ENCODE measurements at places on chromosomes 6 and 20.

- H3K4me1 ChIP-seq = no peaks in the 10 kb centered on the region
- H3K27ac ChIP-seq = no peak overlapping the region
- no peaks in the 10 kb centered on the region for H3K36me3 ChIP-seq
- no peaks in the 10 kb centered on the region for H3K27me3 ChIP-seq
Measured at GRCh38 chr6:165571721-165572132, 91.3 kb downstream of the PDE10A start.

GRCh38 chr6:114739656-114740055 lies 396.8 kb upstream of the HS3ST5 start:
- DNase-seq = no peak
- H3K4me1 ChIP-seq = no peaks in the 10 kb centered on the region
- no peak overlapping the region for H3K4me3 ChIP-seq
- no peak overlapping the region for H3K27ac ChIP-seq
- H3K36me3 ChIP-seq = no peaks in the 10 kb centered on the region

DNA sequence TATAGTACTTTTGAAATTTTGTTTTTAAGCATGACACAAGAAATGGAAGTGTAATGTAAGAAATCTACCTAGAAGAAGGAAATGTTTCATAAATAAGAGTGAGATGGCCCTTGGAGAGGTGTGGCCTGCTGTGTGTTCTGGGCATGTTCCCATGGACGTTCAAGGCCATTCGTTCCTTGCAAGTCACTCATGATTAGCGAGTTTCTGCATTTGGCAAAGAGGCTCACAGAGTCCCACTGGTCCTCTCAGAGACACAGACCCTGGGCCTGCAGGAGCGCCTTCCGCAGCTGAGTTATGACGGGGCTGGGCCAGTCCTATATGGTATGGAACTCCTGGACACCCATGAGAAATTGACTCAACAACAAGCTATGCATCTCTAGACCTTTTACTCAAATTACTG lies 7.2 kb downstream of the THBS2 start:
- no peak overlapping the region for H3K4me3 ChIP-seq
- no peak for DNase-seq
- no peak overlapping the region for H3K27ac ChIP-seq
- no peaks in the 10 kb centered on the region for H3K36me3 ChIP-seq
- H3K27me3 ChIP-seq = peaks cover 16% of the 10 kb centered on the region

DNA sequence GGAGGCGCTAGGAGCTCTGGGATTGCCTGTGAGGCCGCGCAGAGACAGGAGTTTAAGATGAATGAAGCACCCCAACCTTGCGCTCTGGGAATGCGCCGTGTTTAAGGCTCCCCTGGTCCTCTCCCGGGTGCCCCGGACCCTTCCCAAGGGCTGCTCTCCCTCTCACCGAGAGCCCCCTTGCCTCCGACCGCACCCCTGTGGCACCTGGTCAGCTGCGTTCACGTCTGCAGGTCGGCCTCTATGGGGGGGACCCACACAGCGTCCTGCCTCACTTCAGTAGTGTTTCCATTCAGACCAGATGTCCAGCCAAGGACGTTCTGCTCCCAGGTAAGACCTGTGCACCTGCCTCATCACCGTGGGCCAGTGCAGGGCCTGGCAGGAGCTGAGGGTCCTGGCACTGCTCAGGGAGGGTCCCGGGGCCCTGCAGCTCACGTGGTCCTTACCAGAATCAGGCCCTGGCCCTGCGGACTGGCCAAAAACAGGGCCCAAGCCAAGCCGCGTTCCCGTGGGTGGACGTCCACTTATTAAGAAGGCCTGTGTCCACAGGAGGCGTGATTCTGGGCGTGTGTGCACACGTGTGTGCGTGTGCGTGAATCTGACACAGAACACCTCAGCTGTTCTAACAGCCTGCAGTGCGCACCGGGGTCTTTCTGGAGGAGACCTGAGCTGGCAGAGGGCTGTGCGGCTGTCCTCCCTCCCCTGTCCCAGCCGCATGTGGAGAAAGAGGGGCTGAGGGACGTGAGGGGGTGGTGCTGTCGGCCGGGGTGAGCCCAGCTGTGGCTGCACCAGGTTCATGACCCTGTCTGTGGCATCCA lies 79.9 kb upstream of the BHLHE23 start:
- H3K36me3 ChIP-seq = no peaks in the 10 kb centered on the region
- no peaks in the 10 kb centered on the region for H3K4me1 ChIP-seq
- no peak overlapping the region for H3K27ac ChIP-seq
- peaks cover 6% of the 10 kb centered on the region for H3K27me3 ChIP-seq

GRCh38 chr20:51597389-51598231 lies 55.1 kb upstream of the NFATC2 start:
- peak overlapping the region; percentile 6 for H3K27ac ChIP-seq
- H3K4me1 ChIP-seq = peaks cover 68% of the 10 kb centered on the region
- peak overlapping the region; percentile 23 for H3K4me3 ChIP-seq
- H3K27me3 ChIP-seq = peaks cover 16% of the 10 kb centered on the region
- H3K36me3 ChIP-seq = no peaks in the 10 kb centered on the region

DNA sequence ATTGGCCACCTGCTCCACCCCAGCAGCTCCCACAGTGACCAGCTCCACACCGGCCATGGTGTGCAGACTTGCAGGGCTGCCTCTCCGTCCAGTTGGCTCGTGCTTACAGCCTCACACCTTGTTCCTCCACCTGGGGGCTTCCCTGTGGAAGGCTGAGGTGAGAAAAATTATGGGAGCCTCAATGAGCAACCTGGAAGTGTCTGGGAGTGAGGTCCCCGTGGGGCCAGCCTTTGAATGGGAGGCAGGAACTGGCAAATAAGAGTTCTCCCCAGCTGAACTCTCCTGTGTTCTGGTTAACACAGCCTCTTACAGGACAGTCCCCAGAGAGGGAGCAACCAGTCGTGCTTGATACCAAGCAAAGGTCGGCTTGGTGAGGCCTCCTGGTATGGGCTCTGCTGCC lies 3.8 kb upstream of the PFDN4 start:
- no peak overlapping the region for H3K27ac ChIP-seq
- H3K4me3 ChIP-seq = no peak overlapping the region
- H3K36me3 ChIP-seq = no peaks in the 10 kb centered on the region
- peaks cover 20% of the 10 kb centered on the region for H3K4me1 ChIP-seq

DNA sequence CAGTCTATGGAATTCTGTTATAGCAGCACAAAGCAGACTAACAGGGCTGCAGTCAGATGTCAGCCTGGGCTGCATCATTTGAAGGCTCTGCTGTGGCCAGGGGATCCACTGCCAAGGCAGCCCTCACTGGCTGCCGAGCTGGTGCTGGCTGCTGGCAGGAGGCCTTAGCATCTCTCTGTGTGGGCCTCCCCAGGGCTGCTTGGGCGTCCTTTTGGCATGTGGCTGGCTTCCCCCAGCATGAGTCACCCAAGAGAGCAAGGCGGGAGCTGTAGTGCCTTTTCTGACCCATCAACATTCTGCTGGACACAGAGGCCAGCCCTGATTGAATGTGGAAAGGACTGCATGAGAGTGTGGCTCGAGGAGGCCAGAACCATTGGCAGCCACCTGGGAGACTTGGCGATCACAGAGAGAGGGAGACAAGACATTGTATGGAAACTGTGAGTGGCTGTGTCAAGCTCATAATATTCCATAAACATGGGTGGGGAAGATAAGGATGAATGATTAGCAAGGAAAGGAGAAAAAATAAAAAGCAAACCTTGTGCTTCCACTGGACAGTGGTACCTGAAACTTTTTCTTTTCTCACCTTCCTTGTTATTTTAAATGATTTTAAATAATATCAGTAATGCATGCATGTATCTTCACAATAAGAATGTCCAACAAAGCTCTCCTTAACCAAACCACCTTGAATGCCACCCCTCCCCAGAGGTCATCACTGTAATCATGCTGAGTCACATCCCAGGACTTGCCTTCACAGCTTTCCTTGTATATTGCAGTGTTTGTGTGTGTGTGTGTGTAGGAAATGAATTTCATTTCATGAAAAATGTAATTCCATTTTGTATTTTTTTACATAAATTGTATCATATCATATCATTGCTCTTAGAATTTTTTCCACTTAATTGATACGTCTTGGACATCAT lies 55.0 kb upstream of the VSX1 start:
- no peak overlapping the region for H3K27ac ChIP-seq
- H3K4me1 ChIP-seq = no peaks in the 10 kb centered on the region
- H3K4me3 ChIP-seq = no peak overlapping the region
- DNase-seq = no peak

GRCh38 chr20:60306105-60306504 lies 347.9 kb downstream of the CDH26 start:
- no peaks in the 10 kb centered on the region for H3K27me3 ChIP-seq
- H3K4me1 ChIP-seq = no peaks in the 10 kb centered on the region
- no peaks in the 10 kb centered on the region for H3K36me3 ChIP-seq
- no peak overlapping the region for H3K4me3 ChIP-seq

DNA sequence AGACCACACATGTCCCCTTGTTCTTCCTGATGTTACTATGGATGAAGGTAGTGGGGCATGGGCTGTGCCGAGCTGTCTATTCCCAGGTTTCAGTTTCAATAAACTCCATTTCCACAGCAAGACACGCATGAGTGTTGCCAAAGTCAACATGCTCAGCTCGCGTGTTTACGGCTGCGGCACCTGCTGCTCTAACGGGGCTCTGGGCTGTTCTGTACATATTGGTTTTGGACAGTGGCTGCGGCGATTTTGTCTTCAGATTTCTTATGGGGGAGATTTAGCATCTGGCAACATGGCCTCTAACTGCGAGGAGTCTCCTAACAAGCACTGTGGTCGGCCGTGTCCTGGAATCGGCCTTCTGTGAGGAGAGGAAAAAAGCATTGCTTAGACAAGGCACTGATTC lies 58.6 kb downstream of the TMEM242 start:
- H3K4me3 ChIP-seq = no peak overlapping the region
- no peaks in the 10 kb centered on the region for H3K27me3 ChIP-seq
- H3K27ac ChIP-seq = no peak overlapping the region
- DNase-seq = no peak
- no peaks in the 10 kb centered on the region for H3K4me1 ChIP-seq
- H3K36me3 ChIP-seq = no peaks in the 10 kb centered on the region

DNA sequence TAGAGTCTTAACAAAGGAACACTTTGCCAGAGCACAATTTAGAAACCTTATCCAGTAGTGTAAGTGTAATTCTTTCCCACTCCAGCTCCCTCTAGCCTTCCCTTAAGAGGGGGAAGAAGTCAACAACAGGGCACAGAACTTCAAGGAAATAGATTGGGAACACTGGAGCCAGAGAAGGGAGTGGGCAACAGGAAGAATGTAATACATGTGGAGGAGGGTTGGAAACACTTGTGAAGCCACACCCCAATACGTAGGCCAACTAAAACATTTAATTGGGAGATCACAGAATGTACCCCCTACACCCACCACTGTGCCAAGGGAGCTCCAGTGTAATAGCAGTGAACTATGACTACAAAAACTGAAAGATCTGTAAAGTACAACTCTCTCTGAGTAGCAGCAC lies 735.7 kb upstream of the HS3ST5 start:
- H3K27me3 ChIP-seq = no peaks in the 10 kb centered on the region
- no peaks in the 10 kb centered on the region for H3K36me3 ChIP-seq
- DNase-seq = no peak
- H3K4me3 ChIP-seq = no peak overlapping the region

DNA sequence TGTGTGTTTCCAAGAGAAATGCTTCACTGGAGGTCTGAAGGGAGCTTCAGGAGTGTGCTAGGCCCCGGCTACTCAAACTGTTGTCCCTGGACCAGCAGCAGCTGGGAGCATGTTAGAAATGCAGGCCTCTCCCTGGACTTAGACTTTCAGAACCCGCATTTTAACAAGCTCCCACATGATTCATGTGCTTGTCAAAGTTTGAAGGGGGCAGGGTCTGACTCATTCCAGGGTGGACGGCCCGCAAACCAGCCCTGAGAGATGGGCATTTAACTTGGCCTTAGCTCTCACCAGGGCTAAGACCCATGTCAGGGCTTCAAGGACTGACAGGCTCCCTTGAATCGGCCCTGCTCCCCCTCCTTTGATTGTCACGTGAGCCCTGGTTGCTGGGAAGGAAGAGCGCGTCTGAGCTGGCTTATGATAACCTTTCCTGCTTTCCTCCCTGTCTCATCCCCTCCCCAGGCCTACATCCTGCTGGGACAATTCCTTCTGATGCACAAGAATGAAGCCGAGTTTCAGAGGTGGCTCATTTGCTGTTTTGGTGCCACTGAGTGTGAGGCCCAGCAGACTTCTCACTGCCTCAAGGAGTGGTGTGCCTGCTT lies 35.5 kb downstream of the BANF2 start:
- no peak for DNase-seq
- H3K4me1 ChIP-seq = no peaks in the 10 kb centered on the region
- H3K27ac ChIP-seq = no peak overlapping the region
- no peak overlapping the region for H3K4me3 ChIP-seq
- H3K36me3 ChIP-seq = no peaks in the 10 kb centered on the region

DNA sequence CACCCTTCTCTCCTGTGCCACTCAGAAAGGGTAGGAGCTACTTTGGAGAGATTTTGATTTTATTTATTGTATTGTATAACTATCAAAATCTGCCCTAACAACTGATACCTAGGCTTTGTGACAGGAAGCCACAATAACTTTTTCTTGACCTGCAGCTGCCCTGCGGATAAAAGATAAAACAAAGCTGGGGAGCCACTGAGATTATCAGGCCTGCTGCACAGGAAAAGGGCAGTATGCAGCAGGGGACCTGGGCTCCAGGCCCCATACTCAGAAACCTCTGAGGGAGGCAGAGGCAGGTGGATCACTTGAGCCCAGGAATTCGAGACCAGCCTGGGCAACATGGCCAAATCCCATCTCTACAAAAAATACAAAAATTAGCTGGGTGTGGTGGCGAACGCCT lies 980 bp upstream of the SNX21 start:
- H3K27ac ChIP-seq = no peak overlapping the region
- no peak for DNase-seq
- H3K4me1 ChIP-seq = peaks cover 10% of the 10 kb centered on the region
- no peaks in the 10 kb centered on the region for H3K27me3 ChIP-seq
- H3K36me3 ChIP-seq = no peaks in the 10 kb centered on the region
- peak overlapping the region; percentile 29 for H3K4me3 ChIP-seq

DNA sequence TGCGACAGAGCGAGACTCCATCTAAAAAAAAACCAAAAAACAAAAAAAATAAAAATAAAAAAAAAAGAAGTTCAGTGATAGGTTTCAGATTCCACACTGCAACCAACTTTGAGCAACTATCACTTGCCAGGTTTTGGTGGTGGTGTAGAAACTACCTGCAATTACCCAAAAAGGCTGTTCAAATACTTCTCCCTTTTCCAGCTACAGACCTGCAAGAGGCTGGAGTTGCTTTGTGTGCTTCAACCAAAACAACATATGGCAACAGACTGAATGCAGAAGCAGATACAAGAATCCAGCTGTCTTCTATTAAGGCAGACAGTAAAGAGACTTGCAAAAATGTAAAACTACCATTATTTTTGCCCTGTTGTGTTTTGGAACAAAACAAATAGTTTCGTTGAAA lies 9.3 kb upstream of the BCAS1 start:
- no peak overlapping the region for H3K4me3 ChIP-seq
- H3K27me3 ChIP-seq = no peaks in the 10 kb centered on the region
- peaks cover 12% of the 10 kb centered on the region for H3K4me1 ChIP-seq
- H3K27ac ChIP-seq = no peak overlapping the region

- peaks cover 7% of the 10 kb centered on the region for H3K4me1 ChIP-seq
- peaks cover 22% of the 10 kb centered on the region for H3K27me3 ChIP-seq
- H3K27ac ChIP-seq = no peak overlapping the region
- no peak for DNase-seq
Measured at GRCh38 chr6:132868057-132868456, 53.7 kb downstream of the RPS12 start.

GRCh38 chr20:24762371-24762770 lies 186.7 kb upstream of the CST7 start:
- no peaks in the 10 kb centered on the region for H3K4me1 ChIP-seq
- H3K27me3 ChIP-seq = peaks cover 8% of the 10 kb centered on the region
- peaks cover 4% of the 10 kb centered on the region for H3K36me3 ChIP-seq
- no peak overlapping the region for H3K4me3 ChIP-seq

GRCh38 chr6:47091886-47092668 lies 49.9 kb upstream of the ADGRF1 start:
- no peaks in the 10 kb centered on the region for H3K36me3 ChIP-seq
- no peak overlapping the region for H3K4me3 ChIP-seq
- H3K27ac ChIP-seq = no peak overlapping the region
- DNase-seq = no peak

GRCh38 chr6:137698636-137699030 lies 168.4 kb upstream of the TNFAIP3 start:
- H3K27me3 ChIP-seq = peaks cover 8% of the 10 kb centered on the region
- peak overlapping the region; percentile 90 for H3K4me3 ChIP-seq
- no peak for DNase-seq

All from activated T-cell treated with anti-CD3 and anti-CD28 coated beads, Interleukin-2, amount 50 U/mL, for 72 hours (primary cell).